Stimulated activated CD8-positive, alpha-beta memory T cell treated with anti-CD3 and anti-CD28 coated beads, Interleukin-2, amount 100 ng/mL, for 1 hour (primary cell): ENCODE measurements at places on chromosomes 4 and X.

DNA sequence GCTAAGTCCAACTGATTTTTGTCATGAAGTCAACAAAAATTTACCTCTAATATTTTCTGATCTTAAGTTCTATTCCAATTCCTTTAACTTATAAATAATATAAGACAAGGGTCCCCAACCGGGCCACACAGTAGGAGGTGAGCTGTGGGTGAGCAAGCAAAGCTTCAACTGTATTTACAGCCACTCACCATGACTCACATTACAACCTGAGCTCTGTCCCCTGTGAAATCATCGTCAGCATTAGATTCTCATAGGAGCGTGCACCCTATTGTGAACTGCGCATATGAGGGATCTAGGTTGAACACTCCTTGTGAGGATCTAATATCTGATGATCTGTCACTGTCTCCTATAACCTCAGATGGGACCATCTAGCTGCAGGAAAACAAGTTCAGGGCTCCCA lies 227.4 kb downstream of the MAPK10 start:
- no peak for DNase-seq

GRCh38 chr4:26719954-26720552 lies 136.2 kb downstream of the TBC1D19 start:
- no peak for DNase-seq

DNA sequence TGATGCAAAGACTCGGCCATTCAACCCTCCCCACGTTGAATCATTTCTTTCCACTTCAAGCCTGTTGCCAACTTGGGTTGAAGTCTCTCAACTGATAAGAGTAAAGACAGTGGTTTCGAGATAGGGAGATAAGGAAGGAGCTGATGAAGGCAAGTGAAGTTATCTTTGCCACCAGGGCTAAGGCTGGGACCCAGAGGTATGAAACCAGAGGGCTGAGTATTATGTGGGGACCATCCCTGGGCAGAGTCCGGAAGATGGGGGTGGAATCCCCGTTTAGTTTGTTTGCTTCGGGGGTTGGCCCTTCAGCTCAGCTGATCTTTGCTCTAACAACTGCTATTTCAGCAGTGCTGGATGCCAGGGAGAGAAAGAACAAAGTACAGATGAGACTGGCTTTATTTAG lies 2.3 kb upstream of the XPNPEP2 start:
- DNase-seq, result no peak

GRCh38 chrX:38548508-38548907 lies 12.8 kb upstream of the TSPAN7 start:
- DNase-seq, result no peak

DNA sequence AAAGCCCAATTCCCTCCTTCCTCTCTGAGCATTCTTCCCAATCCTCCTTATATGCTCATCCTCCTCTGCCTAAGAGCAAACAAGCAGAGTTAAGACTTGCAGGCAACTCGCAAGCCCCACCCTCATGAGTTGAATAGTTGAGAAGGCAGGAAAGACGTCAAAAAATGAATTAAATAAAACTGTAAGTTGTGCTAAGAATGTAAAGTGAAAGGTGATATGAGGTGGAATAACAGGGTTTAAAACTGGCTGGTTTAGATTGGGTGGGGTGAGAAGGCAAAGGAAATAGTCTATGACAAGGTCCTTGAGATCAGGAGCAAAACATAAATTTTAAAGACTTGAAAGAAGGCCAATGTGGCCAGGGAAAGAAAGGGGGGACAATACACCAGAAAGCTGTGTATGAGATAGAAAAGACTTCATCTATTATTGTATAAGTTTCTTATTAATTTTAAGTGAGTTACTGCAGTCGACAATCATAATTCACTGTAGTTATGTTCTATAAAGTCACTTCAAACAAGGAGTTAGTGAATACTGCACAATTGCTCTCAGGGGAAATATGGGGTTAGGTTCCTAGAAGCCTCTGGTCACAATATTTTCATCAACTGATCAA lies 124.9 kb downstream of the RELL1 start:
- no peak for DNase-seq

DNA sequence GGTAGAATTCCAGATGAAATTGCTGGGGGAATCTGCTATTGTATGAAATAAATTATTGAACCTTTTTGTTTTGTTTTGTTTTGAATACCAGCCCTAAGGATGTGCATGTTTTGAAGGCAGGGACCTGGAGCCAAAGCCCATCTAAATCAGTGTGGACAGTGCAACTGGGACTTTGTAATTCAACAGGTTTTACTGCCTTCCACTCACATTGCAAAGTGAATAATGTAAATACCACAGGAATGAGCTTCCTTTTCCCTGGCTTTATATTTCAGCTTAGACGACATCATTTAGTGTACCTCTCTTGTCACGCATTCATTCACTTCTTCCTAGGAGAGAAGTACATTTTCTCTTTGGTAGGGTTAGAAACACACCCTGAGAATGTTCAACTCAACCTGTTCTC lies 795.0 kb downstream of the CENPC start:
- no peak for DNase-seq

DNA sequence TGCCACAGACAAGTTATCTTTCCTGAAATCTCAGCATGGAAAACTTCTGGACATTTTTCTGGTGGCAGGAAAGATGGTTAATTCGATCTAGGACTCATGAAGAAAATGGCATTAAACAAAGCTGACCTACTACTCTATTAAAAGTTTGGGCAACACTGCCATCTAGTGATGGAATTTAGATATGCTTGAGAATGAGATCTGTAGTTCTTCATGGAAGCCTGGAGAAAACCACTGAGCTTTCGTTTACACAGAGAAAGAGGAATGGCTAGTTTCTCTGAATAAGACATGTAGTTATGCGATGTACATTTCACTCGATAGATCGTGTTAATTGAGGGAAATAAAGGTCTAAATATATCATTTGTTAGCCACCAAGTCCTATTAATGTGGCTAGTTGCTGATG lies 51.7 kb upstream of the CHRDL1 start:
- no peak for DNase-seq

- no peak for DNase-seq
Observed at GRCh38 chrX:109629310-109629709, 4.3 kb upstream of the KCNE5 start.

- no peak for DNase-seq
Observed at GRCh38 chr4:148060264-148061140, 328.6 kb downstream of the ARHGAP10 start.

DNA sequence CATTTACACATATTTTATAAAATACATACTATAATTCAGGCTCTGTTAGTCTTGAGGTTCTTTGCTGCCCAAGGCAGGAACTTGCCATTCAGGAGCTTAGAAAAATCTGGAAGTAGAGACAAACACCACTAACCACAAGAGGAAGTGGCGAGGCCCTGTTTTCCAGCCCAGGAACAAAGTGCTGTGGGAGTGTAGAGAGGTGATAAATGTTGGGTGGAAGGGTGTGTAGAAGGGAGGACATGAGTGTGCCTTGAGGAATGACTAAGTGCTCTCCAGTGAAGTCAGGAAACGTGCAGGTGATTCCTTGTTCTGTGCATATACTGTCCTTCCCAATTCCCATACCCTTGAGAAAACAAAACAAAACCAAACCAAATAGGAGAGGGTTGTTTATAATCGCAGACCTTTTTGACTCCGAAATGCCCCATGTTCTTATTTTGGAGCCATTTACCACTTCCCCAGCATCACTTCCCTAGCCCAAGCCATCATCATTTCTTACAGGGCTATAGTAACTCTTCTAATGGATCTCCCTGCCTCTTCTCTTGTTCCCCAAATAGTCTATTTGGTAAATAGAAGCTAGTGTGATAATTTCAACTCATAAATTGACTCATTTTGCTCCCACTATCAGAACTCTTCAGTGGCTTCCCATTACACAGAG lies 83.2 kb downstream of the GPAT3 start:
- no peak for DNase-seq

- no peak for DNase-seq
Observed at GRCh38 chrX:97117572-97117971, 233.9 kb downstream of the RPA4 start.

- DNase-seq, result no peak
Observed at GRCh38 chrX:12977761-12978204, 2.9 kb downstream of the TMSB4X start.
